Breast epithelium (tissue), 4 donors: ENCODE measurements at places on chromosomes 2 and 18.

DNA sequence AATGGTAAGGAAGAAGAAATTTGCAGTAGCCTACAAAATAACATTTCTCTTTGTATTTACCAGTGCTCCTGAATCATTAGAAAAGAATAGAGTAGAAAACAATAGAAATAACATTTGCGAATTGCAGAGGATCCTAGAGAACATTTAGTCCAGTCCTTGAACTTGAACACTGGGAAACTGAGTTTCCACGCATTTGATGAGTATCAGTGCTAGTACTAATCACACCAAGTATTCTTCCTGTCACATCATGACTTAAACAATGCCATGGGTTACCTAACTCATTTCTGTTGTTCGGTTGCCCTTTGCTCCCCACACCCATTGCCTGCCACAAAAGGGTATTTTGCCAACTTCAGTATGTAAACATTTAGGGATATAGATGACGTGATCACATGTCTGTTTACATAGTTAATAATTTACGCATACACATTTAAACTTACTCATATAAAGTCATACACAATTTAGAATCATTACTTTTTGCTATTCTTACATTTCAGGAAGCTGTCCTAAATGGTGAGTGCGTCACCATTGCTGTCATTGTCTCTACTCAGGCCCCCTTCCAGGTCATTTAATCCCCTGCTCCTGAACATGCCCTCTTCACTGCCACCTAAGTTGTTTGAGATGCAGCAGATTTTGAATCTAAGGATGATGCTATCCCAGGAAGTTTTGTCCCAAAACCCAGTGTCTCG, 42.3 kb downstream of the CRIM1 start:
- no peaks in the 10 kb centered on the region for H3K27me3 ChIP-seq
- H3K36me3 ChIP-seq, result no peaks in the 10 kb centered on the region
- no peak overlapping the region for H3K4me3 ChIP-seq
- H3K4me1 ChIP-seq, result no peaks in the 10 kb centered on the region
- H3K27ac ChIP-seq, result no peak overlapping the region

GRCh38 chr2:219707496-219708285, 80.3 kb downstream of the SLC4A3 start:
- H3K27me3 ChIP-seq, result peaks cover 5% of the 10 kb centered on the region
- no peak overlapping the region for H3K27ac ChIP-seq
- H3K36me3 ChIP-seq, result no peaks in the 10 kb centered on the region

- H3K4me1 ChIP-seq, result no peaks in the 10 kb centered on the region
- no peak overlapping the region for H3K4me3 ChIP-seq
- H3K27ac ChIP-seq, result no peak overlapping the region
- no peaks in the 10 kb centered on the region for H3K36me3 ChIP-seq
- DNase-seq, result no peak
- H3K27me3 ChIP-seq, result no peaks in the 10 kb centered on the region
Observed at GRCh38 chr2:19187323-19188020, 171.0 kb downstream of the OSR1 start.

DNA sequence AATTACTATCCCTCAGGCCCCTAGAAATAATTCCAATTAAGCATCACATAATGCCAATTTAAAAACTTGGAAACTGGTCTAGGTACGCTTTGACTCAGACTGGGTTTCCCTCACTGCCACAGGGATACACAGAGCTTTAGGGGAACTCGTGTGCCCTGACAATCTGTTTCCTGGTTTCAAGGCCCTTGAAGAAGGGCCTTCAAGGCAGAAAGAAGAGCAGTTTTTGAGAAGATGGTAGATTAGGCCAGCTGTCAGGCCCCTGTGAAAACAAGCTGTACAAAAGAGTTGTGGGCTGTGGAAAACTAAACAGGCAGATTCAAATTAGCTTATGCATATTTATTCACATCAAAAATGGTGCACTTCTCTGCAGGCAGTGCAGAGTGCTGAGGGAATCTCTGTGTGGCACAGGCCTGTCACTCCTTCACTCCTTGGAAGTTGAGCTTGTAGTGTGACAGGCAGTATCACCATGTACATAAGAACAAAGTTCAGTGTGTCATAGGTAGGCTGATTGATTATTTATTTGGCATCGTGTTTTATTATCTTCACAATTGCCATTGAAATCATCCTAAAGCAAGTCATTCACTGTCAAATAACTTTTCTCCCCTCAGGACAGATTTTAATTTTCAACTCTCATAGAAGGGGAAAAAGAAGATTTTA, 614.4 kb upstream of the GYPC start:
- no peak for DNase-seq
- no peaks in the 10 kb centered on the region for H3K4me1 ChIP-seq
- H3K4me3 ChIP-seq, result no peak overlapping the region

GRCh38 chr2:208134928-208135586, 5.4 kb upstream of the CRYGC start:
- H3K36me3 ChIP-seq, result no peaks in the 10 kb centered on the region
- no peak overlapping the region for H3K4me3 ChIP-seq
- no peak overlapping the region for H3K27ac ChIP-seq
- DNase-seq, result no peak
- H3K27me3 ChIP-seq, result no peaks in the 10 kb centered on the region
- H3K4me1 ChIP-seq, result no peaks in the 10 kb centered on the region

DNA sequence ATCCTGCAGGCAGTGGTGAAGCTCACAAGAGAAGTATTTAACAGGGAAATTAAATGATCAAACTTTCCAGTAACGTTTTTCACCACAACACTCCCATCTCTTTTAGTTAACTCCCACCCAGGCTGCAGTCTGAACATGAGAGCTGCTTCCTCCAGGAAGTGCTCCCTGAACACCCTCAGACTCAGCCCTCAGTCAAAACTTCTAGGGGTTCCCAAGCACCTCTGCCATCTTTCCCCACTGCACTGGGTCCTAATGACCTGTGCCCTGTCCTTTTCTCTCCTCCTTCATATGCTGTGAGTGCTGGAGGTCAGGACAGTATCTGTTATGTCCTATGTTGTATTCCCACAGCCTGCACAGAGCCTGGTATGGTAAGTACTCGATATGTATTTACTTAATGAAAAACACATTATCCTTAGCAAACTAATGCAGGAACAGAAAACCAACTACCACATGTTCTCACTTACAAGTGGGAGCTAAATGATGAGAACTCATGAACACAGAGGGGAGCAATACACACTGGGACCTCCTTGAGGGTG, 49.2 kb upstream of the ASPRV1 start:
- H3K27me3 ChIP-seq, result no peaks in the 10 kb centered on the region
- H3K27ac ChIP-seq, result no peak overlapping the region
- no peaks in the 10 kb centered on the region for H3K36me3 ChIP-seq
- no peaks in the 10 kb centered on the region for H3K4me1 ChIP-seq
- DNase-seq, result no peak

DNA sequence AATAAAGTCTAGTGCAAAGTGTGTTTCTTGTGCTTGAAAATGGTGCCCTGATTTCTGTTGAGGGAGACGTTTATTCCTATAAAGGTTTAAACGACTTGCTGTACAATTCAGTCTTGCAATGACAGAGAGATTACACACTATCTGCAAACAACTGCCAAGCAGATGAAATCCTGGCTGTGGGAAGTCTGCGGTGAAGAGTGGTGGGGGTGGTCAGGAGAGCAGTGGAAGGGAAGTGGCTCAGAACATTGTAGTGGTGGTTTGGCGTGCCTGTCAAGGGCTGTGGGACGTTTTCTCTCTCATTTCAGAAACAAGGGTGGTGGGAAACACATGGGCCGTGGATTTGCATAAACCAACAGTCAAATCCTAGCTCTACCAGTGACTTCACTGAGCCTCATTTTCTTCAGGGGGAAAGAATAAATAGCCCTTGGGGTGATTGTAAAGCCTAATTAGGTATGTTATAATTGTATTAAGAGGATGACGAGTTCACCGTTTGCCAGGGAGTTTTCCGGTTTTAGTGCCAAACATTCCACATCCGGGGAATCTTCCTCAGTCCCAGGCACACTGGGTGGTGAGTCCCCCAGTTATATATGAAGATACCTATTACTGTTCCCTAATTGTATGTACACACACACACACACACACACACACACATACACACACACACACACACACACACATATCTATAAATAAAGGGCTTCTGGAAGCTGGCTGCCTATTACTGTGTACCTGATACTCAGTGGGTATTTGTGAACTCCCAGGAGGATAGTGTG, 115.0 kb downstream of the SPTBN1 start:
- peaks cover 15% of the 10 kb centered on the region for H3K4me1 ChIP-seq
- DNase-seq, result no peak
- no peaks in the 10 kb centered on the region for H3K27me3 ChIP-seq
- no peak overlapping the region for H3K4me3 ChIP-seq
- H3K36me3 ChIP-seq, result no peaks in the 10 kb centered on the region
- H3K27ac ChIP-seq, result peak overlapping the region; percentile 88

DNA sequence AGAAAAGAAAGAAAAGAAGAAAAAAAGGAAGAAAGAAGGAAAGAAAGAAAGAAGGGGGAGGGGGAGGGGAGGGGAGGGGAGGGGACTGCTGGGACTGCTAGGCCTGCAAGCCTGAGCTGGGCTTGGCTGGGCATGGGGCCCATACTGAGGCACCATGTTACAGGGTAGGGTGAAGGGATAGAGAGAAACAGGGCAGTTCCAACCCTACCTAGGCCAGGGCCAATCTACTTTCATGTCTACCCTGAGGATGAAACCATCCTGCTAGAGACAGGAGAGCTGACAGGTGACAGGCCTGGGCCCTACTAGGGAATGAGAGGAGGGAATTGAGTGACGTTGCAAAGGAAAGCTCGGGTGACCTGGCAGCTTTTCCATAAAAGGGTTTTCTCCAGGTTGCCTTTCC, 41.7 kb downstream of the TEX44 start:
- H3K27me3 ChIP-seq, result no peaks in the 10 kb centered on the region
- H3K36me3 ChIP-seq, result no peaks in the 10 kb centered on the region
- no peaks in the 10 kb centered on the region for H3K4me1 ChIP-seq
- peak overlapping the region; percentile 76 for H3K27ac ChIP-seq
- H3K4me3 ChIP-seq, result no peak overlapping the region
- DNase-seq, result no peak

- H3K4me1 ChIP-seq, result no peaks in the 10 kb centered on the region
- peak overlapping the region; percentile 51 for H3K4me3 ChIP-seq
- no peak for DNase-seq
- no peaks in the 10 kb centered on the region for H3K27me3 ChIP-seq
- no peaks in the 10 kb centered on the region for H3K36me3 ChIP-seq
- no peak overlapping the region for H3K27ac ChIP-seq
Observed at GRCh38 chr2:184598002-184598315, 370 bp upstream of the ZNF804A start.
